ENCODE measurements at places on chromosomes 4 and X.

DNA sequence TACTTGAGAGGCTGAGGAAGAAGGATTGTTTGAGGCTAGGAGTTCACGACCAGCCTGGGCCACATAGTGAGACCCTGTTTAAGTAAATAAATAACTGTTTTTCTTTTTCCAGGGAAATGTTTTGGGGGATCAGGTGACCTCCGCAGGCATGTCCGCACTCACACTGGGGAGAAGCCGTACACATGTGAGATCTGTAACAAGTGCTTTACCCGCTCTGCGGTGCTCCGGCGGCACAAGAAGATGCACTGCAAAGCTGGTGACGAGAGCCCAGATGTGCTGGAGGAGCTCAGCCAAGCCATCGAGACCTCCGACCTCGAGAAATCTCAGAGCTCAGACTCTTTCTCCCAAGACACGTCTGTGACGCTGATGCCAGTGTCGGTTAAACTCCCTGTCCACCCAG lies 30.5 kb downstream of the ZBTB49 start:
- DNase-seq = no peak

DNA sequence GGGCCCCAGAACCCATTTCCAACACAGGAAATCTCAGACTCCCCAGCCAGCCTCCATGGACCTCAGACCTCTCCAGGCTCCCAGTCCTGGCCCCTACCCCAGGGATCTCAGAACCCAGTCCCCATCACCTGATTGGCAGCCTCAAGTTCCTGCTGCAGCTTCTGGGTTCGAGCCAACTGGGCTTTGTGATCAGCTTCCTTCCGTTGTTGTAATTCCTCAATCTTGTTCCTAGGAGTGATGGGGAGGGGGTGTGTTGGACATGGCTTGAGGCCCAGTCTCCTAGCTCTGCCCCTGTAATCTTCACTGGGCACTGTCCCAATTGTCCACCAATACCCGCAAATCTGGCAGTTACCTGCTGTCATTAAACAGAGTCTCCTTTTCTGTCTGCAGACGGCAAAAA lies 12.6 kb downstream of the GRIPAP1 start:
- DNase-seq = no peak

DNA sequence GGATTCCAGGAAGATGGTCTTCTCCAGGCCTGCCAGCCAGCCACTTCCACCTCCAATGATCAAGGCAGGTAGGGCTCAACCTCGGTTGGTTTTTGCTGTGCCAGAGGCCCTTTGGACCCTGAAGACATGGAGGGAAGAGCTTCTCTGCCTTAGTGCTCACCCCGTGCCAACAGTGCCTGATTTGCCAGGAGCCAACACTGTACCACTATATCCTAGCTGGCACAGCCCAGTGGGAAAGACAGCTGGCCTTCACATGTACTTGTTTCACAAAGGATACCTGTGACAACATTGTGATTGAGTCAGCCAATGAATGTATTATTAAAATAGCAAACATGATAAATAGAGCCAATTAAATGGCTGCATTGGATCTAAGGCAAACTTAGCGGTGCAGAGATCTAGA lies 51.9 kb upstream of the PRPS1 start:
- no peak for DNase-seq

DNA sequence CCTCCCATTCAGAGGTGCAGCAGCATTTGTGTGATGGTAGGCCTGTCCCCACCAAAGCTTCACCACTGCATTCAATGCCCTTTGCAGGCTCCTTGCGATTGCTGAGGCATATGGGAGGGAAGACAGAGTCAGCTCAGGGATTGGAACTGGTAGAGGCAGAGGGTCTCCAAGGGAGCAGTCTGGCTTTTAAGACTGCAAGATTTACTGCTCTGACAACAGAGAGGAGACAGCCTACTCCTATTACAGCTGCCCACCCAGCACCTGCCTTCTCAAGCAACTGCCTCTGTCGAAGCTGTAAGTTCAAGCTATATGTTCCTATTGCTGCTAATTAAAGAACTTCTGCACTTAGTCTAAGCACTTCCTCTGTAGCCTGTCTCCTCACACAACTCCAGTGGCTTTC lies 481.8 kb downstream of the FGF13 start:
- DNase-seq = no peak

- DNase-seq = no peak
These were observed 2.3 kb downstream of the AMMECR1 start for GRCh38 chrX:110315551-110315950.

DNA sequence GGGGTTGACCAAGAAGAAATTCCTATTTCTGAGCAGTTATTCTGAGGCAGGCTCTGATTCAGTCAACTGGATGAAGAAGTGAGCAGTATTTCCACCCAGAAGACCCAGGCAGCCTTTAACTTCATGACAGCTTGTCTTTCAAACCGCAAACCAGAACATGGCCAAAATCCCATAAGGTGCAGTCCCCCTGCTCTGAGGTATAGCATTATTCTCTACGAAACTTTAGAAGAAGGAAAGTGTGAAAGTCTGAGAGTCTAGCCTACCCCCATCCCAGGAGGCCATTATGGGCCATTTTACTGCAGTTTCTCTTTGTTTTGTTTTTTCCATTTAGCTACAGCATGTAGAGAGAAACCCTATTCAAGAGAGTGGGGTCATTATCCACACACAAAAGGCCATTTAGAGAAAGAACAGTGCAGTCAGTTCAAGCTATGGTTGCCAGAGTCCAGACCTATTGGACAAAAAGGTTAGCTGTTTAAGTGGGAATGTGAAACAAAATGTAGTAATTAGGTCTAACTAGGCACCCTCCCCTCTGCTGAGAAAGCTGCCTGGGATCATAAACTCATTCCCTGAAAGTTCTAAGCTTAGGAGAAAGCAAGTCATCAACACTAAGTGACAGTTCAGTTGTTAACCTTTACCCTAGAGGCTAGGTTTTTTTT lies 52.1 kb upstream of the RASGEF1B start:
- DNase-seq = no peak

DNA sequence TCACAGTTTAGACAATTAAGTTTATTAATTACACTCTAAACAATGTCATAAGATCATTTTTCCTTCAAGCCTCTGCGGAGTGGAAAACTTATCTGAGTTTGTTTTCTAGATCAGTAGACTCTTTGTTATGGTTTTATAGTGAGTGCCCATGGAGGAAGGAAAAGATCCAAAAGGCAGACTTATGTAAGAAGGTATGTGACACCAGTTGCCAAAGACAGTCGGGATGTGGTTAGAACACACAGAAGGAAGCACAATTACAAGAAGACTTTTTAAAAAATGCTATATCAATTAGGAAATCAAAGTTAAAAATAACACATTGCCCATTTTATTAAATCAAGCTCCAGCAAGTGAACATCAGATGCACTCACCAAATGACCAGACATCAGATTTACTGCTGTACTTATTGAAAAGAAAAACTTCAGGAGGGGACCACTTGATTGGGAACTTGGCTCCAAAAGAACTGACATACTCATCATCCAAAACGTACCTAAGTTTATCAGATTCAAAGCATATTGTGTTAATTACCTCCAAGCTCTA lies 57.1 kb downstream of the NIPAL1 start:
- no peak for DNase-seq

GRCh38 chr4:53763813-53764597 lies 172.7 kb upstream of the LNX1 start:
- no peak for DNase-seq

- no peak for DNase-seq
These were observed 24.8 kb downstream of the SLC2A9 start for GRCh38 chr4:9996319-9997110.

GRCh38 chrX:106894978-106895452 lies 8.1 kb downstream of the RIPPLY1 start:
- no peak for DNase-seq

Measured in stimulated activated CD8-positive, alpha-beta memory T cell treated with anti-CD3 and anti-CD28 coated beads, Interleukin-7, amount 100 ng/mL, for 24 hours (primary cell).